Left renal cortex interstitium (tissue), 4 donors: ENCODE measurements at places on chromosomes 6 and 20.

- DNase-seq: no peak
Measured at GRCh38 chr6:69914015-69914485, 47.7 kb downstream of the COL19A1 start.

- DNase-seq: no peak
Measured at GRCh38 chr20:1212023-1212422, 8.8 kb downstream of the C20orf202 start.

GRCh38 chr6:9455864-9456658 lies 958.8 kb downstream of the TFAP2A start:
- no peak for DNase-seq

DNA sequence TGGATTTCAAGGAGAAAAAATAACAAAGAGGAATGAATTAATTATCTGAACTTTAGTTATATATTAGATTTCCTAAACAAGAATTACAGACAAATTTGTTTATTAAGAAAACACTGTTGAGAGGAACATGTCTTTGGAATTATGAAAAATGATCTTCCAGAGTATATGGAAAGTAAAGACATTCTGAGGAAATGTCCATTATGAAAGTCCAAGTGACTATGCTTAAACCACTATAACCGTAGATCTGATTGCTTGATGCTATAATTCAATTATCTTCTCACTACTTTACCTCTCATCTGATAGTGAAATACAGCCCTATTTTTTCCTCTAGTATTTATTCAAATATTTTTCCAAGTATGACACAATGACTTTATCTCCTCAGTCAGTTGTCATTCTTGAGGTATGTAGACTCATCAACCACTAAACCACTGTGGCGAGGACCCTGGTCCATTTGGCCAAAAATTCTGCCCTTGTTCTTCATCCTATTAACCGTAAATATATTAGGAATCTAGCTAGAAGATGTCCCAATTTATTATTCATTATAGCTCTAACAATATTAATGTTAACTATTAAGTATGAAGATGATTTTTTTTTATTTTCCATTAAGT lies 37.3 kb upstream of the AHI1 start:
- DNase-seq: no peak

DNA sequence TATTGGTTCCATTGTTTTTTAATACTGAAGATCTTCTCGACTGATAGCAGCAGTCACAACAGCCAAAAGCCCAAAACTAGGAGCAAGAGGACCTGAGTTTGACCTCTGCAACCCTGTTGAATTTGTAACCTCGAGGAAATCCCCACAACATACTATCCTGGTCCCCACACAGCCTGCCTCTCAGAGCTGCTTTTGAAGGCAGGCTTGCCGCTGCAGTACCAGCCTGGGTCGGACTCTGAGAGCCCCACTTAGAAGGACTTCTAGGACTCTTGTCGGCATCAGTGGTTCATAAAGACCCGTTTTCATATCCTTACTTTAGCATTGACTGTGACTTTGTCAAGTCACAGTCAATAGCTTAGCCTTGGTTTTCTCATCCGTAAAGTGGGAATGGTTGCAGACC lies 49.3 kb downstream of the EBF4 start:
- no peak for DNase-seq

DNA sequence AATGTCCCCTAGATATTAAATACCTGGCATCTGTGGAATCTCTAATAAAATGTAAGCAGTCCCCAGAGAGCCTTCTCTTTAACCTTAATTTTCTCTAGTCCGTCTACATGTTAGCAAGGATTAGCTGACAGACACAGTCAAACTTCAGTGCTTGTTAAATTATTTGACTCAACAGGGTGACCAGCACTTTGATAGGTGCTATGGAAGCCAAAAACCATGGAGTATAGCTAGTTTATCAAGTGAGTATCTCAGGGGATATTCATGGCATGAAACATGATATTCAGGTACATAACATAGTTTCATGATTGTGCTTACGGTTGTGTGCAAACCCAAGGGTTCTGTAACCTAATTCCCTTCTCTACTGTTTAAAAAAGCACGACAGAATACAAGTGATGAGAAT lies 3.9 kb downstream of the RHAG start:
- no peak for DNase-seq

DNA sequence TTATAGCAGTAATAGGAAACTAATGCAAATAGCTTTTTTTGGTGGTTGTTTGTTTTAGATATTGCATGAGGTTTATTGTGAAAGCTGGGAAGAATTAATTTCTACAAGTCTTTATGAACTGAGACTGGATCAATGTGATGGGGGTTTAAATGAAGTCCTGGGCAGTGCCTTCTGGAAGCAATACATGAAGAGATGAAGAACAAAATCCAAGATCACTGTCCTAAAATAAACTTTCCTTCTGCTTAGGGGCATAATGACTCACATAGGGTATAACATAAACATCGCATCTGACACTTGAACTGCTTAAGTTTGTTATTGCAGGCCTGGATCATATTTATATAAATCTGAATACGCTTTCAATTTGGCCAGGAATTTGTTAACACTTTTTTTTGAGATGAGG lies 20.9 kb upstream of the SHLD1 start:
- no peak for DNase-seq

- no peak for DNase-seq
Measured at GRCh38 chr6:63821442-63821841, 185.8 kb downstream of the PHF3 start.

DNA sequence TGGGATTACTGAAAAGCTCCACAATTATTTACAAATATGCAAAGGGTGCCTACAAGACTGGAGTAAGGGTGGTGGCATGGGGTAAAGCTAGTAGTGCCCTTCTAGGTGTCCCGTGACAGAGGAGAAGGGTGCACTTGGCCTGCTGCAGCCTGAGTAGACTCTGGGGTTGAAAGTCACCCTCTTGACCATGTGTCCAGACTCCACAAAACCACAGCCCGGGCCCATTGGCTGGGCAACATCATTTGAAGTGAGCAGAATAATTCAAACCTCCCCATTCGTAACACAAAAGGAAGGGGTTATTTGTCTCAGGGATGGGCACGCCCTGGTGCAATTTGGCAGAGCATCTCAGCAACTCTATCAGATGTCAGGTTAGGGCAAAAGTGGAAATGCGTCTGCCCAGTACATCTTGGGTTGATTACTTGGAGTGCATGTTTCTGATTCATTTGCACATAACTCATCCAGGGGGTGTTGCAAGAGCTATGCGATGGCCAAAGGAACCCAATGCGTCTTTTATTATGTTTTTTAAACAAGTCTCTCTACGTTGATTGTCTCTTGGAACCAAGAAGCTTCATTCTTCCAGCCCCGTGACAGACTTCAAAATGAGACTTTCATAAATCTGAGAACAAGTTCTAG lies 56.7 kb downstream of the ISM1 start:
- DNase-seq: no peak

GRCh38 chr6:25942561-25943147 lies 12.2 kb upstream of the SLC17A2 start:
- no peak for DNase-seq

GRCh38 chr6:7911345-7911725 lies 747 bp upstream of the TXNDC5 start:
- DNase-seq: no peak

DNA sequence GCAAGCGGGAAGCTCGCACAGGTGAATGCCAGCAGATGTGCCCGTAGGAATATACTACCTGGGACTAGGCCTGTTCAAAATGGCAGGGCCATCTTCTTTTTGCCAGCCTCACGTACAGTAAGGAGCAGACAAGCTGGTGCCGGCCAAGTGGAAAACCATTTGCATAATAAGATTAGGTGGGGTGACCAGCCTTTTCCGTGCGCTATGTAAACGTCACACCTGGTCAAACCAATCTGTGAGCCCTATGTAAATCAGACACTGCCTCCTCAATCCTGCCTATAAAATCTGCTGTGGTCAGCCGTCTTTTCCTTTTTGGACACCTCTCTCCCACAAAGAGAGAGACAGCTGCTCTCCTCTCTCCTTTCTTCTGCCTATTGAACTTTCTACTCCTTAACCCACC lies 60.8 kb upstream of the TMEM30A start:
- no peak for DNase-seq

DNA sequence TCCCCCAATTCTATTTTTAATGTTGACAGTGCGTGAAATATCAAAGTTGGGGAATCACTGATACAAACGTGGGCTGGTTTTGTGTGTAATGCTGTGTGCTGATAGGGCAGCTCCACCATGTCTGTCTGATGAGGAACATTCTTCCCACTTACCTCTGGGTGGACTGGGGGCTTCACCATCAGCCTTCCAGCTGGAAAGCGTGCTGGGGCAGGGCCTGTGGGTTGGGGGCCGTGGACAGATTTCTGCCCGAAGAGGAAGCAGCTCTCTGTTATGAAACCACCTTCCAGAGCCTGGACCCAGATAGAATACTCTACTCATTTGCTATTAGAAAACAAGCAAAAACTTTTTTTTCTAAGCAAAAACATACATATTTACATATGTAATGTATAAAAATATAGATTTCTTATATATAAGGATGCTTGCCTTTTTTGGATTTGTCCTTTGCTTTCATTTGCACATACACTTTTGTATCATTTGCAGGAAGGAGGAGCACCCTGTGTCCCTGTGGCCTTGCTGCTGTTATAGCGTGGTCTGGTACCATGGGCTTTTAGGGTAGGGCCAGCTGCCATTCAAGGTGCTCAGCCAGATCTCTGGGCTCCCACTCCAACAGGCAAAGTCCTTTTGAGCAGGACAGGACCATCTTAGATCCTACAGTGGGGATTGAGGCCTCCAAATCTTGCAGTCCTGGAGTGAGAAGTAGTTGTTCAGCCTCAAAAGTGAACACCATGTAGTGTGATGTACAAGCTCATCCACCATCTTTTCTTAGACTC lies 48.1 kb downstream of the DUSP22 start:
- no peak for DNase-seq

DNA sequence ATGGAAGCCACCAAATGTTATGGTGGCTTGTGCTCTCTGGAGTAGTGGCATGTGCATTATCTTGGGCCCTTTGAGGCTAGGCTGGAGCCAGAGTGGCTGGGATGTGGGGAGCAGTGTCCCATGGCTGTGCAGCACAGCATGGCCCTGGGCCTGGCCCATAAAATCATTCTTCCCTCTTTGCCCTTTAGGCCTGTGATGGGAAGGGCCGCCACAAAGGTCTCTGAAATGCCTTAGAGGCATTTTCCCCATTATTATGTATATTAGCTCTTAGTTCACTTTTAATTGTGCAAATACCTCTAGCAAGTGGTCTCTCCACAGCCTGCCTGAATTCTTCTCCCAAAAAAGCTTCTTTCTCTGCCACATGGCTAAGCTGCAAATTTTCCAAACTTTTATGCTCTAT lies 297.3 kb upstream of the IRAK1BP1 start:
- DNase-seq: no peak

DNA sequence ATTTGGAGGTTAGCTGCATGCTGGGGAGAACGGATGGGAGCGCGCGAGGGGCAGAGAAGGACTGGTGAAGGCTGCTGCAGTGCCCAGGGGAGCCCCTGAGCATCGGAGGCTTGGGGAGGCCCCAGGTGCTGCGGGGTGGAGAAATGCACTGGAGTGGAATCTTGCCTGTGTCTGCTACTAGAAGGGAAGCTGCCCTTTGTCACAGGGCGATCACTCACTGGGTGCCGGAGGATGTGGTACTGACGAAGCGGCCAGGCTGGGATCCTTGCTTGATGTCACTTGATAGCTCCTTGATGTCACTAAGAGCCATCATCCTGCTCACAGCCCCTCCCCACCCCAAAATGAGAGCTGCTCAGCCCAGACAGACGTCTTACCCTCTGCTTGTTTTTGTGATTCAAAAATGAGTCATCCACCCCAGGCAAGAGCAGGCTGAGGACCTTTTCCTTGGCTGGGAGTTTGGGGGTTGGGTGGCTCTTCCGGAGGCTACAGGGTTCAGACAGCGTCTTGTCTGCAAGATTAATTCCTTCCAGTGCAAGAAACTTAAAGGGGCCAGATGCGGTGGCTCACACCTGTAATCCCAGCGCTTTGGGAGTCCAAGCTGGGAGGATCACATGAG lies 62.6 kb upstream of the PMEPA1 start:
- DNase-seq: no peak

DNA sequence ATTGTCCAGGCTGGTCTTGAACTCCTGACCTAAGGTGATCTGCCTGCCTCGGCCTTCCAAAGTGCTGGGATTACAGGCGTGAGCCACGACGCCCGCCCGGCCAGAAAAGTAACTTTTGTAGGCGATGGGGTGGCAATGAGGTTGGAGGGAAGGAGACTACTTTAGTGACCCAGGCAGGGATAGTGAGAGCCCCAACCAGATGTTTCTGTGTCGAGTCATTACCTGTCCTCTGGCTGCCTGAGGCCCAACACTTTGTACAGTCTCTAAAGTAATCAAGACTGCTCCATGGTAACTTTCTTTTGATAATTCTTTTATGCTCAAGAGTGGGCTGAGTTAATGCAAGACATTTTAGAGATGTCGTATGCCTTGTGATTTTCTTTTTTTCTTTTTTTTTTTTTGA lies 6.8 kb downstream of the SASH1 start:
- DNase-seq: no peak

- DNase-seq: peak; percentile 40
Measured at GRCh38 chr6:121780325-121781321, 345.2 kb downstream of the GJA1 start.

DNA sequence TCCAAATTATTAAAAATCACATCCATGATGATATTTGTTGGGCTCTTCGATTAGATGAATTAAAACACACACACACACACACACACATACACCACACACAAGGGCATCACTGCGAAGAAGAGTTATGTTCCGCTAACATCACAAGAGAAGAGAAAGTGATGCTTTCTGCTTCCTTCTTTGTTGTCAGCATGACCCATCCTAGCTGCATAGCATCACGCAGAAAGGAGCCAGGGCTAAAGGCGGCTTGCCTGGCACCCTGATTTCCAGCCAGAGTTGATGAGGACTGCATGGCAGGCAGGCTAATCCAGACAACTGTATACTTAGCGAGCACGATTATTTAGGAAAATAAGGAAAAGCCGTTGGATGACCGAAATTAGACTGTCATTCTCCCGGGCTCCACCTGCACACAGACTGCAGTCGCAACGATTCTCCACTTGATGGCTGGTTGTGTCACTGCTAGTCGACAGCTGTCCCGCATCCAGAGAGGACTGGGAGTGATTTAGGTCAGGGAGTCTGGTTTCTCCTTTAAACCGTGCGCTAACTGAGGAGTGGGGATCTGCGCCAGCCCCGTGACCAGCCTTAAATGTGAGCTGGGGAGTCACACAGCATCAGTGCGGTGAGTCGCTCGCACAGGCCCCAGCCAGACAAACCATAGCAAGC lies 70.6 kb upstream of the SOX4 start:
- no peak for DNase-seq
